ENCODE measurements at places on chromosomes 3 and 15.

- peak; percentile 67 for DNase-seq
These were observed 286.7 kb upstream of the TGFBR2 start for GRCh38 chr3:30319713-30320112.

GRCh38 chr3:192812743-192813383, 85.5 kb upstream of the FGF12 start:
- DNase-seq: peak; percentile 84

GRCh38 chr3:12454816-12455121, 29.5 kb upstream of the TSEN2 start:
- no peak for DNase-seq

- DNase-seq: no peak
These were observed 27.2 kb downstream of the IQSEC1 start for GRCh38 chr3:13045904-13046568.

DNA sequence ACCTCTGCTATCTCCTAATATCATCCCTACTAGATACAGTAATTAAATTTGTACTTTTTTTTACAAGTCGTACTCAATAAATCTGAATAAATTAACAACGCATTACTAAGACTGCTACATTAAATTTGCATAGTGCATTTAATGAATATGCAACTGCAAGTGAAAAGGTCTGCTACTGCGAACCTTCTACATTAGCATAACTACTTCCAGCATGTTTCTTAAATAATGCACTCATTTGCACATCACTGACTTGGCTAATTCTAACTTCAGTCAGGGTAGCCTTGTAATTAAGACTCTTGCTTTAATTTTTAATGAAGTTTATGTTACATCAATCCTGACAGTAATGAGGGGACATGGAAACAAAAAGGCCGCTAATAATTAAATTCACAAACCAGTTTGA, 98.9 kb upstream of the FOXB1 start:
- DNase-seq: no peak

DNA sequence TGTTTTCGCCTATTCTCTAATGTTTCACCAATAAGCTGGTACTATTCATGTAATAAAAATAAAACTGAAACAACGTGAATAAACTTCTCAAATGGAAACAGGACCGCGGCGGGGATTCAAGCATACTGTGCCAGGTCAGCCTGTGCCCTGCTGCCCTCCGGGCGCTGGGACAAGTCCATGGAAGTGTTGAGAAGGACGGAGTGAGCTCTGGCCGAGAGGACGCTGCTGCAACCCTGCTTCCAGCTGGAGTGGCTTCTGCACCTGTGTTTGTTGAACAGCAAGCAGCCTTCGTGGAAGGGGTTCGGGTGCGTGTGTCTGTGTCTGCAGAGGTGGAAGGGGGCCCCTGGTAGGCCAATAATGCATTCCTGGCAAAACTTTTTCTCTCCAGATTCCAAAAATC, 50.0 kb upstream of the PCSK6 start:
- DNase-seq: no peak

DNA sequence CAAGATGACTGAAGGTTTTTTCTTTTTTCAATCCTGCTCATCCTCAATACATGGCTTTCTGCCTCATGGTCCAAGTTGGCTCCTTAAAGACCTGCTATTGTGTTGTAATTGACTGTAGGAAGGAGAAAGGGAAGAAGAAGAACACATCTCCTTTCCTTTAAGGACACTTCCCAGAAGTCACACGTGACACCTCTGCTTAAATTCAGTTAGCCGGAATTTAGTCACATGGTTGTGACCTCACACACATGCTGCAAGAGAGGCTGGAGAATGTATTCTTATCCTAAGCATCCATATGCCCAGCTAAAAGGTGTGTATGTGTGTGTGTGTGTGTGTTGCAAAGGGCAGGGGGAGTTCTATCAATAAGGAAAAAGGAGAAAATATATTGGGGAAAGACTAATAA, 185.8 kb upstream of the IL12A start:
- no peak for DNase-seq

All from cardiac fibroblast (primary cell).